ENCODE measurements at places on chromosomes 1 and 21. TPM values are rescaled to one million over a fixed set of nuclear protein-coding genes. Genes with fewer than 3 reads are reported as not detected.
A peak's percentile ranks its signal among the peaks of the same experiment; 100 is the strongest.

CYP2J2 gene
- total RNA-seq: 0.76 TPM

SELL gene
- 211 TPM for total RNA-seq

COL8A2 gene
- total RNA-seq: 0.09 TPM

GRCh38 chr1:1419813-1420653, 1.0 kb downstream of the ANKRD65 start:
- no peak for DNase-seq

DNA sequence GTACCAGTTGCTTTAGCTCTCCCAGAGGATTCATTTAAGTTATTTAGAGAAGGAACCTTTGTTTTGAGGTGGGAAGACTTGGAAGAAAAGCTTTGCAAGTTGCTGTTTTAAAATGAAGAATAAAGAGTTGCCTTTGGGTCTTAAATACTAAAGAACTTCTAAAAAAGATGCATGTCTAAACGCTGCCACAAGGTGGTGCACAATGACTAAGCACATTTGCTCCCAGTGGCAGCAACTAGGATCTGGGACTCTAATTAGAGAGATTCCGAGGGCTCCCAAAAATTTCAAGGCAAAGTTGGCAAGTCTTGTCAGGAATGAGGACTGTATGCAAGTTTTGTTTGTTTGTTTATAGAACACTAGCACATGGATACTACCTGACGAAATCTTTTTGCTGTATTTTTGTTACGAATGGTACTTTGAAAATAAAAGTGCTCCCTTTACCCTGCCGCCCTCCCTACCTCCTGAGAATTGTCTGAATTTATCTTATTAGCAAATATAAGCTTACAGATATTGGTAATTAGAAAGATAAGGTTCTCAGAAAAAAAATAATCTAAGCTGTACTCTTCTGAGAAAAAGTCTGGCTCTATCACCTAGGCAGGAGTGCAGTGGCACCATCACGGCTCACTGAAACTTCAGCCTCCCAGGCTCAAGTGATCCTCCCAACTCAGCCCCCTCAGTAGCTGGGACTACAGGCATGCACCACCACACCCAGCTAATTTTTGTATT, 121.8 kb downstream of the HFM1 start:
- DNase-seq: peak; percentile 40

DNA sequence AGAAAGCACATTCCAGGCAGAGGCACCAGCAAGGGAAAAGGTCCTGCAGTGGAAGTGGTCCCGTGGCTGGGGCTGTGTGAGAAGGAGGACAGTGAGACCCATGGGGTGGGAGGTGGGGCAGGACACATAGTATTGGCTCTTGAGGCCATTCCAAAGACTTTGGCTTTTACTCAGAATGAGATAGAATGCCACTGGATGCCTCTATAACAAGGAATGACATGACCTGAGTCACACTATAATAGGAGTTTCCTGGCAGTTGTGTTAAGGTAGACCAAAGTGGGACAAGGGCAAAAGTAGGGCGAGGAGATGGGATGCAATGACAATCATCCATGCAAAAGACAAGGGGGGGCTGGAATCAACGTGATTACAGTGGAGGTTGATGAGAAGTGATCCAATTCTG, 24.7 kb upstream of the LAMC2 start:
- DNase-seq: no peak

GRCh38 chr1:35531368-35531767, 25.8 kb downstream of the KIAA0319L start:
- DNase-seq: no peak

All from activated T-cell treated with anti-CD3 and anti-CD28 coated beads, Interleukin-2, amount 50 U/mL, for 72 hours (primary cell).